Caudate nucleus (tissue), 63 donors: ENCODE measurements at places on chromosomes 7 and 10.
A peak's percentile ranks its signal among the peaks of the same experiment; 100 is the strongest.

- no peak for DNase-seq
Measured at GRCh38 chr10:3926675-3927525, 141.9 kb upstream of the KLF6 start.

- DNase-seq, result no peak
Measured at GRCh38 chr7:115409682-115410433, 488.0 kb downstream of the MDFIC start.

DNA sequence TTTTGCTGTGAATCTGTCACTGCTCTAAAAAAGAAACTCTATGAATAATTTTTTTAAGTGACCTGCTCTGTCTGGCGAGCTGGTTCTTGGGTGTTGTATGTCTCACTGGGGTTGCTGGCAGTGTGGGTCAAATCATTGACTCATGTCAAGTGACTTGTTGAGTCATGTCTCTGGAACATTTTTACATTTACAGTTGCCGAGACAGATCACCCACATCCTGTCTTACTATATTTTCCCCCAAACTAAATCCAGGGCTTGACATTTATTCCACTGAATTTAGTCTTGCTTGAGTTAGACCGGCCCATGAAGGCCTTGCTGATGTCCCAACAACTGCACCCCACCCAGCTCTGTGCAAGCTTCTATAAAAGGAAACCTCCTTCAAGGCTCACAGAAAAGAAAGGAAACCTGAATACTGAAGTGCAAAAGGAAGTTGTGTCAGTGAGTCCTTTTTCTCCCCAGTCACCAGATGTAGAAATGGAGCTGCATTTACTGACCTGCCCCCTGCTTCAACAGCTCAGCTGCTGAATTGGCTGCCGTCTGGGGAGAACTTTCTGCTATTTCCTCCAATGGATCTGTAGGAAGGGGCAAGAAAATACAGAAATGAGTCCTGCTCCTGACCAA is 290.3 kb downstream of the TNS3 start:
- DNase-seq, result no peak

DNA sequence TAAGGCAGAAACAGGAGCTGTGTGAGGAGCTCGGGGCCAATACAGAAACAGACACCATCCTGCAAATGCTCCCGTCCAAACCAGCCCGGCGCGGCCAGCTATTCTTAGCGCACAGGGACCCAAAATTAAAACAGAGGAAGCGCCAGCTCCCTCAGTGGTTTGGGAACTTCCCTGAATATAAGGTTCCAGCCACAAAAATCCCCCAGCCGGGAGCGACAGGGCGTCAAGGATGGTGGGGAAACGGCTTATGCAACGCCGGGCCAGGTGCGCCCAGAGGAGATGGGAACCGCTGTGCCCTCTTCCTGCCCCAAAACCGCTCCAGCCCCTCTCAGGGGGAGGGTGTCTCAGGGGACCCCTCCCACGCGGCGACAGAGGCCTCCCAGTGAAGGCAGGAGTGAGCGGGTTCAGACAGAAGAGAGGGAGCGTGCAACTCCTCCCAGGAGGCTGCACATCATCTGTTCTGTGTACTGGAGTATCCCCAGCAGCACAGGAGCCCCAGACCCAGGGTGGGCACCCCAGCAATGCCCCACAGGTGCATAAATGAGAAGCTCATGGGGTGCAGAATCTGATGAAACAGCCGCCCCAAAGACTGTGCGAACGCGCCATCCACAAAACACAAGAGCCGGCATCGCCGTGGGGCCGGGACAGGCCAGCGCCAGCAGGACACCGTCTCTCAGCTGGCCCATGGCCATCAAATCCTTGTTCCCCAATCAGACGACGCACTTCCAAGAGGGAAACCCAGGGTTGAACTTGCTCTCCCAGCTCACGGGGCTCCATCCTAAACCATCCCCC is 73.9 kb upstream of the PDGFA start:
- DNase-seq, result no peak

DNA sequence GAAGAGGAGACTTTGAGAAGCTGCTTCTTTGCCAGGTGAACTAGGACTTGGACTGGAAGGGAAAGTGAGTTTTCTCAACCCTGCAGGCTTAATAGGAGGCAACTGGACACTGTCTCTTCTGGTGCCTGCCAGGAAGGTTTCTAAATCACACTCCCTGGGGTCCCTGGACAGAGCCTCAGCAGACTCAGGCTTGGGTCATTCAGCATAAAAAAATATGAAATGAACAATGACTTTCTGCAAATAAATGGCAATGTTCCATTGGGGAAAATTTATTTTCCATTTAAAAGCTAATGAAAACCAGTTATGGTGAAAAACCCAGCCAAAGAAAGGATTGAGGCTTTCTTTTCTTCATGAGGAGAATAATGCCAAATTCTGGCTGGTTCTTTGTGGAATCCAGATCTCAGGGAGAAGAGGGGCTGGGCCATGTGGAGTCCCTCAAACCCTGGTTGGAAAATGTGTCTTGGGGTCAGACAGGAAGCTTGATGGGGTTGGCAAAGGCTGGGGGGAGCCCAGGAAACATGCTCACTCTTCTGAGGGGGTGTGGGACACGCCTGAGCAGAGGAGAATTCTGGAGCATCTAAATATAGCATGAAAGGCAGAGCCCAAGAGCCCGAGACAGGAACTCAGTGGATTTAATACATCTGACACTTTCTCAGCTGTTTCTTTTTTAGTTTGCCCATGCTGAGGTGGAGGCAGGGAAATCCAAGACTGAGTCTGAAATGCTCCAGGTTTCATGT is 65.2 kb upstream of the EMX2 start:
- DNase-seq, result no peak

DNA sequence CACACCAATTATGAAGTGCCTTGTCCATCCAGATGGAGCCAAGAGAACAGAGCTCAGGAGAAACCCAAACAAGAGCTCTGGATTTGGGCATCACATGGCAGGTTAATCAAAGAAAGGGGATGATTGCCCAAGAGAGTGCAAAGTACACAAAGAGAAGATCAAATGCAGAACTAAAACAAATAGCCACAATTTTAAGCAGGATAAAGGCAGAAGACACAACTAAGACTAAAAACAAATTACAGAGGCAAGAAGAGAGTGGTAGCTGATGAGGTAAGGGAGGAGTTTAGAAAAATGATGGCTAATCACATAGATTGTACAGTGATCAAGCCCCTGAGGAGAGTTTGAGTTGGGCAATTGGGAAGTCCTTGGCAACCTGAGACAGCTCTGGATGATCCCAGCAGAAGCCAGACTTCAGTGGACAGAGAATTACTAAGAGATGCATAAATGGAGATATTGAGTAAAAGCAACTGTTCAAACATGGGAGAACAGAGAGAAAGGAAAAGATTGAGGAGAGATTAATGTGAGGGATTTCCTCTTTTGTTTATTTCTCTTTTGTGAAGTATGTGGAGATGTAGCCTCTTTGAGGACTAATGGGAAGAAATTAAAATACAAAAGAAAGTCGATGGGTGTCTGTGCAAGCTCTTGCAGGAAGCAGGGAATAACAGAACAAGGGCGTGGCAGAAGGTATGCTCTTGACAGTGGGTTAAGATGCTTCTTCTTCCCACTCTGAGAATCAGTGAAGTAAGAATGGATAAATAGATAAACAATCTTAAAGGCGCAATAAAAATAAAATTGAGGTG is 101.9 kb downstream of the LRRN3 start:
- no peak for DNase-seq

DNA sequence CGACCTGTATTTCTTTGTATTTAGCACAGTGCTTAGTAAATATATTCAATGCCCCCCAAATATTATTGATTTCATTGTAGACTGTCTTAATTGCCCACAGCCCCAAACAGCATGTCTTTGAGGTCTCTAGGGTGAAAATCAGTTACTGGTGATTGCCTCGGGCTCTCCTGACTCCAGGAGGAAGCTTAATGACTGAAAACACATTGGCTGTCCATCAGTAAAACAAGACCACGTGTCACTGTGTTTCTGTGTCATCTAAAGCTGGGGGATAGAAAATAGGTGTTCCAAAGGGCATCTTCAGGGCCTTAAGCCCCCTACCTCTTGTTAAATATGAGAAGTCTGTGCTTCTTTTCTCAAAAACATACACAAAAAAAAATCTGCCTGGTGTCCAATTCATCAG is 67.9 kb downstream of the CACNA2D1 start:
- DNase-seq, result no peak

GRCh38 chr10:78307576-78307975 is 273.9 kb downstream of the RPS24 start:
- no peak for DNase-seq

DNA sequence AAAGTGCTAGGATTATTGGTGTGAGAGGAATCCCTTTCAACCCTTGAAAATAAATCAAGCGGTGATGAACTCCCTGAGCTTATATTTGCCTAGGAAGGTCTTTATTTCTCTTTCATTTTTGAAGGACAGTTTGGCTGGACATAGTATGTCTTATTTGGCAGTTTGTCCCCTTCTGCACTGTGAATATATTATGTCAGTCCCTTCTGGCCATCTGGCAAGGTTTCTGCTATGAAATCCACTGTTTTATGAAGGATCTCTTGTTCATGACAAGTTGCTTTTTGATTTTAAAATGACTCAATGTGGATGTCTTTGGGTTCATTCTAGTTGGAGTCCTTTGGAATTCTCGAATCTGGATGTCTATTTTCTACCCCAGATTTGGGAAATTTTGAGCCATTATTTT is 21.7 kb upstream of the MCM10 start:
- DNase-seq, result no peak

- no peak for DNase-seq
Measured at GRCh38 chr10:124171561-124171960, 78.2 kb upstream of the CHST15 start.

DNA sequence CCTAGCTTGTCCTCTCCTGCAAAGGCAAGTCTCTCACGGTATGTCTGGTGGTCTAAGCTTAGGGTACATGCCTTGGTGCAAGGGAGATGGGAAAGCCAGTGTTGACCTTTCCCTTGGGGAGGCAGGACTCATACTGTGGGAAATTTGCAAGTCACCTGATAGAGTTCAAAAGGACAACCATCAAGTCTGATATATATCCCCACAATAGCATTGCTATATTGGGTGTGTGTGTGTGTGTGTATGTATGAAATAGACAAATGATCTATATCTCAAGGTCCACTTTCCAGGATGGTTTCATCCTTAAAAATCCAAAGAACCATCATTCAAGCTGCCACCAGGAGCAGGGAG is 12.2 kb upstream of the FFAR4 start:
- no peak for DNase-seq

- no peak for DNase-seq
Measured at GRCh38 chr10:78937393-78937792, 131.4 kb upstream of the ZMIZ1 start.

DNA sequence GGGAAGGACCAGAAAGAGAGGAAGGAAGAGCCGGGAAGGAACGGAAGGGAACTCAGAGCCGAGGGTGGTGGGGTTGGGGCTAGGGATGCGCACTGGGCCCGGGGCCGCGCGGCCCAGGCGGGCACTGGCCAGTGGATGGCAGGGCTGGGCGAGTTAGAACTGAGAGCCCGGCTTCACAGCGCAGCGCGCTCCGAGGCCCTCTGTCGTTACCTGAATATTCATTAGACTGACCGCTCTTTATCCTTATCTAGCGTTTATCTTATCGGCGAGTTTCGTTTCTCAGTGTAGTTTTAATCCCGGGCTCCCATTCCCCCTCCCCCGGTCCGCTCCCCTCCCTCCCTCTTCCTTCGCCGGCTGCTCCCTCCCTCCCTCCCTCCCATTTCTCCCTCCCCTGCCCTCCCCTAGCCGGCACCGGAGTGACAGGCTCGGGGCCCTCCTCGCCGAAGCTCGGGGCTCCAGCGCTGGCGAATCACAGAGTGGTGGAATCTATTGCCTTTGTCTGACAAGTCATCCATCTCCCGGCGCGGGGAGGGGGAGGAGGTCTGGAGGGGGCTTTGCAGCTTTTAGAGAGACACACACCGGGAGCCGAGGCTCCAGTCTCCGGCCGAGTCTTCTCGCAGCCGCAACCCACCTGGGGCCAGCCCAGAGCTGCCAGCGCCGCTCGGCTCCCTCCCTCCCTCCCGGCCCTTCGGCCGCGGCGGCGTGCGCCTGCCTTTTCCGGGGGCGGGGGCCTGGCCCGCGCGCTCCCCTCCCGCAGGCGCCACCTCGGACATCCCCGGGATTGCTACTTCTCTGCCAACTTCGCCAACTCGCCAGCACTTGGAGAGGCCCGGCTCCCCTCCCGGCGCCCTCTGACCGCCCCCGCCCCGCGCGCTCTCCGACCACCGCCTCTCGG is at the start of gene PAX2:
PAX2 (plus strand) TSS at position 596 of the 895 bp plus-strand sequence. CDS start 679 bp downstream, outside the sequence.
- DNase-seq, result no peak

DNA sequence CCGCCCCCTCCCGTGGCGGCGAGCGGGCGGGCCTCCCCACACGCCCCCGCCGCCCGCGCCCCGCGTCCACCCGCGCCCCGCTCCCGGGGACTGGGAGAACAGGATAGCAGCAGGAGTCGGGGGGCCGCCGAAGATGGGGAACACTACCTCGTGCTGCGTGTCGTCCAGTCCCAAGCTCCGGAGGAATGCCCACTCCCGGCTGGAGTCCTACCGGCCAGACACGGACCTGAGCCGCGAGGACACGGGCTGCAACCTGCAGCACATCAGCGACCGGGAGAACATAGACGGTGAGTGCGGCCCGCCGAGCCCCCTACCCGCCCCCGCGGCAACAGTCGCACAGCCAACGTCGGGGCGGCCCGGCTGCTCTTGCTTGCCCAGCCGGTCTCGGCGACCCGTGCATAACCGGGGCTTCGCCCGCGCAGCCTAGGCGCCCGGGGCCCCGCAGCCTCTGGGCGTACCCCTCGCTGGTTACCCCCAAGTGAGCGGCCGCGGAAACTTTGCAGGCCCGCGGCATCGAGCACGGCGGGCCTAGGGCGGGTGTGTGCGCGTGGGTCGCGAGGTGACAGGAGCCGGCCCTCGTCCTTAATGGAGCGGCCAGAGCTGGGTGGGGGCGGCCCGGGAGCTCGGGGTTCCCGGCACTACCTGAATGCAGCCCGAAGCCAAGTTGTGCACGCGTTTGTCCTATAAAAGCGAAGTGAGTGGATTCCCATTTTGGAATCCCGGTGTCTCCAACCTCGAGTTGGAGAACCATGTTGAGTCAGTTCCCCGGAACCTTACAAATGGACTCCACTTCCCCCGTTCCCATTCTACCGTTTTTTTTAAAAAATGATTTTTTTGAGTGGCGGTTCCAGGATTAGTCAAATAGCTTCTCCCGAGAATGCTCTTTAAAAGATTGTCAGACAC is 863 bp downstream of the CCNY start:
- DNase-seq, result no peak

DNA sequence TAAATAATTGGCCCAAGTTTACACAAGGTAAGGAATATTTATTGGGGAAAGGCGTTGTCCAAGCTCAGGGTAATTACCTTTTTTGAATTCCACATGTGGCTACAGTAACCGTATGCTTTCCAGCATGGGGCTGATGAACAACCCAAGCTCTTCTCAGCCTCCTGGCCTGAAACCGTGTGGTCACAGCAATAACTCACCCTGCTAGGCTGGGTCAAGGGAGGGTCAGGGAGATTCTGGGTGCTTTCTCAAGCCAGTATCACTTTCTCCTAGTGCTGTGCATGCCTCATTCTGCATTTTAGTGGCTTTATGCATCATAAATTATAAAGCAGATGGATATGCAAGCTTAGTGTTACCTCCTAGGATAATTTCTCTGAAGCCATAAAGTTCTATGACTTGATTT is 273.9 kb downstream of the PAXIP1 start:
- no peak for DNase-seq

GRCh38 chr7:2195400-2196246 is 37.1 kb downstream of the MAD1L1 start:
- peak; percentile 36 for DNase-seq
